Activated naive CD8-positive, alpha-beta T cell treated with anti-CD3 and anti-CD28 coated beads, Interleukin-2, amount 10 ng/mL, durations not matched to agents 7 days and 5 days (primary cell): ENCODE measurements at places on chromosomes 13 and 19. TPM values are rescaled to one million over a fixed set of nuclear protein-coding genes. Genes with fewer than 3 reads are reported as not detected.

- H3K27me3 ChIP-seq, result peaks cover 3% of the 10 kb centered on the region
- H3K4me1 ChIP-seq, result peaks cover 13% of the 10 kb centered on the region
- no peaks in the 10 kb centered on the region for H3K36me3 ChIP-seq
- DNase-seq, result peak; percentile 39
- peak overlapping the region; percentile 55 for H3K4me3 ChIP-seq
These were observed 104.4 kb downstream of the DNAJC15 start for GRCh38 chr13:43127827-43128226.

- peaks cover 17% of the 10 kb centered on the region for H3K4me1 ChIP-seq
- no peak for DNase-seq
- H3K27ac ChIP-seq, result no peak overlapping the region
- H3K4me3 ChIP-seq, result no peak overlapping the region
These were observed 56.8 kb downstream of the DOCK9 start for GRCh38 chr13:98921015-98921580.

DNA sequence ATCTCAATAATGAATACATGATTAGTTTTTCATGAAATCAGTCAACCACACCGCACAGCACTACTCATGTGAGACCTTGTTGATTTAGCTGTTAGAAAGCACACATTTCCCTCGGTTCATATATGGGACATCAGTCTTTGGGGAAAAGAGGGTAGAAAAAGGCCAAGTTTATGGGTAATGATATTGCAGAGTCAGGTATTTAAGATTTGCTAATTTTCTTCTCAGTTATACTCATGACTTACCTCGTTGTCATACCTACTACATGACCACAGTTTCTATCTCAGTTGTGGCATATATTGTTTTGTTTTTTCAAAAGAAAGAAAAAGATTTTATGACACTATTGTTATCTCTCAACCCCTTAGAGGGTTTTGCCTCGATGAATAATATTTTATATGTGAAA is 165.6 kb downstream of the POU4F1 start:
- DNase-seq, result no peak
- H3K4me1 ChIP-seq, result no peaks in the 10 kb centered on the region
- H3K4me3 ChIP-seq, result no peak overlapping the region

GRCh38 chr13:30720172-30720869 is 15.0 kb upstream of the ALOX5AP start:
- H3K27ac ChIP-seq, result no peak overlapping the region
- peaks cover 15% of the 10 kb centered on the region for H3K4me1 ChIP-seq
- DNase-seq, result no peak
- no peak overlapping the region for H3K4me3 ChIP-seq
- peaks cover 10% of the 10 kb centered on the region for H3K27me3 ChIP-seq

- DNase-seq, result no peak
- no peak overlapping the region for H3K27ac ChIP-seq
- H3K36me3 ChIP-seq, result no peaks in the 10 kb centered on the region
- no peaks in the 10 kb centered on the region for H3K4me1 ChIP-seq
- no peaks in the 10 kb centered on the region for H3K27me3 ChIP-seq
These were observed 309.8 kb downstream of the LMO7 start for GRCh38 chr13:75945841-75946482.

DNA sequence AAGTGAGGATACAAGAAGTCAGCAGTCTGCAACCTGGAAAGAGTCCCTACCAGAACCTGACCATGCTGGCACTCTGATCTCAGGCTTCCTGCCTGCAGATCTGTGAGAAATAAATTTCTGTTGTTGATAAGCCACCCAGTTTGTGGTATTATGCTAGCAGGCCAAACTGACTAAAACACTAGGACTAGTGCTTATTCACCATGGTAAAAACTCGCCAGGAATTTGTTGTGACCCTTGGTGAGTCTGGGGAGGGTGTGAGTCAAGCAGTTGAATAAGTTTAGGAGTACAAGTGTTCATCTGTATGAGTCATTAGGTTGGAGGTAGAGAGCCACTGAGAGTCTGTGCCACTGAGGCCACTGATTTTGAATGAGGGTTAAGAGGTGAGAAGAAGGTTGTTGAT is 3.6 kb downstream of the ZIK1 start:
- H3K36me3 ChIP-seq, result peaks cover 77% of the 10 kb centered on the region
- no peak for DNase-seq
- H3K4me1 ChIP-seq, result peaks cover 13% of the 10 kb centered on the region
- H3K27ac ChIP-seq, result no peak overlapping the region
- no peaks in the 10 kb centered on the region for H3K27me3 ChIP-seq
- no peak overlapping the region for H3K4me3 ChIP-seq

GRCh38 chr19:28642787-28643683 is 569.9 kb downstream of the UQCRFS1 start:
- H3K4me3 ChIP-seq, result no peak overlapping the region
- H3K36me3 ChIP-seq, result no peaks in the 10 kb centered on the region
- no peaks in the 10 kb centered on the region for H3K4me1 ChIP-seq
- no peak for DNase-seq
- no peak overlapping the region for H3K27ac ChIP-seq

DNA sequence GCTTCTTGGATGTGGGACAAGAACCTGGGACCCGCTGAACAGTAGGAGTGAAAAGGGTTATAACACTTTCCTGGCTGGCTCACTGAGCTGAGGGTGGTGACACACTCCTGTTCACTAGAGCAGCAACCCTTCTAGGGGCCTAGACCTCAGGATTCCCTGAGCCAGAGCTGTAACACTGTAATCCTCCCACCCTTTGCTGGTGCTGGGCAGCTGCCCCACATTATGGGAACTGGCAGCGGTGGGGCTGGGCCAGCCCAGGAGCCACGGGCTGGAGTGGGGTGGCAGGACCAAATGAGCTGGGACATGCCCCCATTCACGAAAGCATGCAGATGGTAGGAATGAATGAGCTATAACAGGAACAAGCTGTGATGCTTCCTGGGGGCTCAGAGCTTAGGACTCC is 110.6 kb downstream of the B3GLCT start:
- peaks cover 11% of the 10 kb centered on the region for H3K36me3 ChIP-seq
- DNase-seq, result no peak
- H3K4me1 ChIP-seq, result no peaks in the 10 kb centered on the region
- H3K27me3 ChIP-seq, result no peaks in the 10 kb centered on the region
- no peak overlapping the region for H3K4me3 ChIP-seq

DNA sequence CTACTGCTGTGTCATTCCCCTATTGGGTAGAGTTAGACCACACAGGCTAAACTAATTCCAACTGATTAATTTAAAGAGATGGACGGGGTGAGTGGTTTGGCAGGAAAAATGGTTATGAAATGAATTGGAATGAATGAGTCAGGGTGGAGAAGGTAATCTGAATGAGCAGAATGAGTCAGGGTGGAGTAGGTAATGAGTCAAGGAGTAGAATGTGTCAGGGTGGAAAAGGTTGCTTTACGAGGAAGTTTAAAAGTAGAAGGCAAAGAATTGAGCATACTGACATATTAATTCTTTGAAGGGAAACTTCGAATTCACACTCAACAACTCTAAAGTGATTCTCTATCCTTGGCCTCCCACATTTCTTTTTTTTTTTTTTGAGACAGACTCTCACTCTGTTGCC is 12.7 kb upstream of the ZNF121 start:
- H3K4me1 ChIP-seq, result no peaks in the 10 kb centered on the region
- H3K36me3 ChIP-seq, result peaks cover 2% of the 10 kb centered on the region
- H3K27me3 ChIP-seq, result peaks cover 2% of the 10 kb centered on the region
- DNase-seq, result no peak
- H3K27ac ChIP-seq, result no peak overlapping the region

- peaks cover 18% of the 10 kb centered on the region for H3K27me3 ChIP-seq
- no peak for DNase-seq
- no peak overlapping the region for H3K27ac ChIP-seq
- H3K36me3 ChIP-seq, result no peaks in the 10 kb centered on the region
These were observed 118.1 kb upstream of the FRY start for GRCh38 chr13:31913459-31913858.

DNA sequence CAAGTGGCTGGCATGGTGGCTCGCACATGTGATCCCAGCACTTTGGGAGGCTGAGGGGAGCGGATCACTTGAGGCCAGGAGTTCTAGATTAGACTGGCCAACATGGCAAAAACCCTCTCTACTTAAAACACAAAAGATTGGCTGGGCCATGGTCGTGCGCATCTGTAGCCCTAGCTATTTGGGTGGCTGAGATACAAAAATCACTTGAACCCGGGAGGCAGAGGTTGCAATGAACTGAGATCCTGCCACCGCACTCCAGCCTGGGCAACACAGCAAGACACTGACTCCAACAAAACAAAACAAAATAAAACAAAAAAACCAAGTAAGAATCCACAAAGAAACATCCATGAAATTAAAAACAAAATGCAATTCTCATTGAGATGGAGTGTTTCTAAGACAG is 630.6 kb downstream of the UQCRFS1 start:
- no peaks in the 10 kb centered on the region for H3K4me1 ChIP-seq
- no peaks in the 10 kb centered on the region for H3K36me3 ChIP-seq
- no peak for DNase-seq
- no peak overlapping the region for H3K4me3 ChIP-seq
- H3K27me3 ChIP-seq, result no peaks in the 10 kb centered on the region
- no peak overlapping the region for H3K27ac ChIP-seq

GRCh38 chr13:39461685-39462266 is 141.2 kb downstream of the LHFPL6 start:
- no peaks in the 10 kb centered on the region for H3K4me1 ChIP-seq
- DNase-seq, result no peak
- no peak overlapping the region for H3K4me3 ChIP-seq
- peaks cover 5% of the 10 kb centered on the region for H3K27me3 ChIP-seq
- no peak overlapping the region for H3K27ac ChIP-seq

DNA sequence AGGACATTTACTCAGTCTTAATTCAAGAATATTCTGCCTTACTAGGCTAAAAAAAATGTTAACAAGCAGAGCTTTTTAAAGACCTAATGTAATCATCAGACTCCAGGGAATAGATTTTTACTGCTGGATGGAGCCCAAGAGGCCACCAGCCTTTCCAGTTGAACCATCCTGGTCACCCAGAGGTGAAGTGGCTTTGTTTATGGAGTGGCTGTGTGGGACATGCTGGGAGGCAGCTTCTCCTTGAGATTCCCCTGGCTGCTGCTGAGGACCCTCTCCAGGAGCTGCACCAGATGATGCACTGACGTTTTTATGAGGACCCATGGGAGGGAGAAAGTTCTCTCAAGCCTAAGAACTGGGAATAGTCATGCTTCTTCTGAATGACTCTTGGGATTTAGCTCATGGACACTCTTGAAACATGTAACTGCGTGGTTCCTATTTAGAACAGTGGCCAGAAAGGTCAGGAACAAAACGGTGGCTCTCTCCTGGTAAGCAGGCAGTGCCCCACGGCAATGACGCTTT is 205.9 kb upstream of the MIR17HG start:
- no peaks in the 10 kb centered on the region for H3K4me1 ChIP-seq
- no peak overlapping the region for H3K27ac ChIP-seq
- no peaks in the 10 kb centered on the region for H3K36me3 ChIP-seq
- DNase-seq, result no peak

DNA sequence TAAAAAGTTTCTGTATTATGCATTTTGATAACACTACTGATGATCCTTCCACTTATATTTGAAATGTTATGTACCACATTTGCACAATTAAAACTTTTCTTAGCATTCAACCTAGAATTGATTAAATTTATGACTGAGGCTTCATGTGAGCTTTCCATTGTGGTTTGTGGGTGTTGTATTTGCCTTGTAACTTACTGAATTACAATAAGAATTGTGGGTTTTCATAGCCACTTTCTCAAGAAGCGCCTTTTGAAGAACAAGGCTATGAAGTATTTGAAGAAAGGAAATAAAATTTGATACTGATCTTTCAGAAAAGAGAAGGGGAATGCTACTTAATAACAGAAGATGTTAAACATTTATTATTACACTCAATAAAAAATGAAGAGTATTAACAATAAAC is 7.0 kb upstream of the TEX26 start:
- H3K36me3 ChIP-seq, result peaks cover 2% of the 10 kb centered on the region
- no peak overlapping the region for H3K27ac ChIP-seq
- peaks cover 45% of the 10 kb centered on the region for H3K27me3 ChIP-seq
- peaks cover 8% of the 10 kb centered on the region for H3K4me1 ChIP-seq

DNA sequence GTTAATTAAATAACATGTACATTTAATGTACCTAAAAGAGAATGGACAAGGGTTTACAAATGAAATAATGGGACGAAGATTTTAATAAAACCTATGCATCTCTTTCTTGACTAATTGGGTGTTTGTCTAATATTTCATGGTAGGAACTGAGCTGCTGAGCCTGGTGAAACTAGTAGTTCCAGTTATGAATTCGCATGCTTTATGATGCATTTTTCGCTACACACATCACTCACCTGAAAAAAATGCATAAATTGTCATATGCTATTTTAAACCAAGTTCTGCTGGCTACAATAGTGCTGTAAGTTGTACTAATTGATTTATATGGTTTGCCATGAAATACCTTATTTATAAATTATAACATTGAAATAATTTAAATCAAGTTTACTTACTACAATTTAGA is 806.8 kb upstream of the SLITRK5 start:
- no peak overlapping the region for H3K27ac ChIP-seq
- no peaks in the 10 kb centered on the region for H3K4me1 ChIP-seq
- no peaks in the 10 kb centered on the region for H3K36me3 ChIP-seq
- DNase-seq, result no peak

DNA sequence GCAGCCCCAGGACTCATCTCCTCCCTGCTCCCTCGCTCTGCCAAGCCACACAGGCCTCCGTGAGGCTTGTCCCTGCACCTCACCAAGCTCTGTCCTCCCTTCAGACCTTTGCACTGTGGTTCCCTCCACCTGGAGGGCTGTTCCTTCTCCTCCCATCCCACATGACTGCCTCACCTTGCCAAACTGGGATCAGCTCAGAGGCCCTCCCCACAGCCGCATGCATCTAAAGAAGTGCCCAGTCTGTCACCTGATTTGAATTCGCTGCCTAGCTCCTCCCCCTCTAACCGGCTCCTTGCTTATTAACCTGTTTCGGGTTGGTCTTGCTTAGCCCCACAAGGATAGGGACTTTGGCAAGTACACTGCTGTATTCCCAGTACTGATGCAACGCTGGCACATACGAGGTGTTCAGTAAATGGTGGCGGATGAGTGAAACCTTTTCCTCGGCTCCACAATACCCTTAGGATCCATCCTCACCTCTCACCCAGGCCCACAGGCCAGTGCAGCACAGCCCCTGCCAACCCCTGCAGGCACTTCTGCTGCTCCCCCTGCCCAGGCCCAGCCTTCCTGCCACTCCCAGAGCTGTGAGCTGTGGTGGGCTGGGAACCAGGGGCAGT is 4.4 kb downstream of the AKT2 start:
- H3K27ac ChIP-seq, result peak overlapping the region; percentile 79
- H3K27me3 ChIP-seq, result no peaks in the 10 kb centered on the region
- H3K4me1 ChIP-seq, result peaks cover 28% of the 10 kb centered on the region
- DNase-seq, result no peak
- peak overlapping the region; percentile 26 for H3K4me3 ChIP-seq

PNMA8B gene
- 0.23 TPM for total RNA-seq

MEGF8 gene
- total RNA-seq, result 9.3 TPM

IZUMO2 gene
- total RNA-seq, result not detected

CGB1 gene
- not detected for total RNA-seq

LILRA1 gene
- not detected for total RNA-seq

SYNGR4 gene
- total RNA-seq, result not detected
